ENCODE measurements at places on chromosomes 7 and 10.

DNA sequence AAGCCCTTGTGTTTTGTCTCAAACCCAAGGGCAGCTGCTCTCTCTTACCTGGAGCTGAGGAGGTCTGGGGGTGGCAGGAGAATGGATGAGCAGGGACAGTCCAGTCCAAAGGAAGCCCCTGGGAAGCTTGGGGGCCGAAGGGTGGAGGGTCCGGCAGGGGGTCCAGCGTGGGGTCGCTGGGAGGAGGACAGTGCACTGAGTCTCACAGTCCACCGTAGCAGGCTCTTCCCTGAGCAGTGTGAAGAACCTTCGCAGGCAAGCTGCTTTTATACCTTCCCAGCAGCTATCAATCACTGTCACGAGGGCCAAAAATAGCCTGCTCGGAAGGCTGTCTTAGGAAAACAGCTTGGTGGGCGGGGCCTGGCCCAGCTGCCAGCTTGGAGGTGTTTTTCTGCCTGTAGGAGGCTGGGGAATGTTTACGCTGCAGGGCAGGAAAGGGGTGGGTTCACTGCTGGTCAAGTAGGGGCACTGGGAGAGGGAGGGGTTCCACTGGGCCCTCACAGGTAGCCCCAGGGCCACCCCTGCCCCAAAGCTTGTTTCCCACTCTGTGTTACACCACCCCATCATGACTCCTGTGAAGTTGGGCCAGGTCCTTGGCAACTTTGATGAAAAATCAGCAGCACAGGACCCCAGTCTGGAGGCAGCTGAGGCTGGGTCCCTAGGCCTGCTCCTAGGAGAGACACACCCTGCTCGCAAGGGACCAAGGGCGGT is at the start of gene DEPP1:
DEPP1 (minus strand) TSS at position 240 of the 711 bp plus-strand sequence. CDS start 779 bp downstream, outside the sequence.
- peak; percentile 92 for DNase-seq

DNA sequence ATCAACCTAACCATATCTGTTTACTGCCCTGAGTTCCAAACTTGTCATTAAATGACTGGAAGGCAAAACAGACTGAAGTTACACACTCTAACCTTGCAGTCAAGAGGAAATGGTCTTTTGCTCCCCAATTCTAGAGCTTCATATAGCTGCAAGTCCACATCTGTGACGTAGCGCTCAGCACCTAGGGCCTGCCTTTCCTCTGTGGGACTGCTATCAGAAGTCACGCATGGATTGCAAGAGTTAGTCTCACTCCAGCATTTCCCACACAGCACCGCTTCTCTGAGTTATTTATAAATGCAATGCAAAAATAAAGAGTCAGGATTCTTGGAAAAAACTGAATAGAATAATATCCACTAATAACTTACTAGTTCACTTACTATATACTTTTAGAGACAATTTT is 96.9 kb downstream of the ELMO1 start:
- DNase-seq, result no peak

GRCh38 chr10:61286686-61287085 is 166.5 kb downstream of the TMEM26 start:
- no peak for DNase-seq

GRCh38 chr7:129465080-129465479 is 30.8 kb downstream of the STRIP2 start:
- DNase-seq, result no peak

DNA sequence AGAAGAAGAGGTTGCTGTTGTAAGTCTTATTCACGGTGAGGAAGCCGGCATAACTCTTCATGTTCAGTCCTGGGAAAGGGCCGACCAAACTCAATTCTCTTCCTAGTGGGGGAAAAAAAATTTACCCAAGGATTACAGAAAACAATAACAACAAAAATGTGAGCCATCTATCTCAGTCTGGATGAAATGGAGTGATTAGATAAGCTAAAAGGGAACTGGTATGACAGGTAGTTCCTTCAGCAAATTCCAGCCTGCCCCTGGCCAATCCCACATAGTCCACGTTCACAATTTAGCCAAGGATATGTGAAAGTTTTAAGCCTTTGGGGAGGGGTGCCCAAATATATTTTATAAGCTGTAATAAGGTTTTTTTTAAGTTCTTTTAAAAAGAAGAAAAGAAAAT is 33.6 kb downstream of the CPVL start:
- DNase-seq, result no peak

DNA sequence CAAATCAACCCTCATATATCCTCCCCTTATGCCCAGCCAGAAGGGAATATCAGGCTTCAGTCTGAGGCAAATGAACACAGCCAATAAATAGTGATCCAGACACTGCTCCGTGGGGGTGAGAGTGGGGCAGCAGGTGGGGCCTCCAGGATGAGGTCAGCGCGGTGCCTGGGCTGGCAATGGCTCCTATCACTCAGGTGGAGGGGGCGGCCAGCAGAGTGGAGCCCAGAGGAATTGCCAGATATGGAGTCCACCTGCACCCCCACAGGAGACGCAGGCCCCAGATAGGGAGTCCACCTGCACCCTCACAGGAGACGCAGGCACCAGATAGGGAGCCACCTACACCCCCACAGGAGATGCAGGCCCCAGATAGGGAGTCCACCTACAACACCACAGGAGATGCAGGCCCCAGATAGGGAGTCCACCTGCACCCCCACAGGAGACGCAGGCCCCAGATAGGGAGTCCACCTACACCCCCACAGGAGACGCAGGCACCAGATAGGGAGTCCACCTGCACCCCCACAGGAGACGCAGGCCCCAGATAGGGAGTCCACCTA is 78.0 kb upstream of the PPP2R2D start:
- peak; percentile 62 for DNase-seq

DNA sequence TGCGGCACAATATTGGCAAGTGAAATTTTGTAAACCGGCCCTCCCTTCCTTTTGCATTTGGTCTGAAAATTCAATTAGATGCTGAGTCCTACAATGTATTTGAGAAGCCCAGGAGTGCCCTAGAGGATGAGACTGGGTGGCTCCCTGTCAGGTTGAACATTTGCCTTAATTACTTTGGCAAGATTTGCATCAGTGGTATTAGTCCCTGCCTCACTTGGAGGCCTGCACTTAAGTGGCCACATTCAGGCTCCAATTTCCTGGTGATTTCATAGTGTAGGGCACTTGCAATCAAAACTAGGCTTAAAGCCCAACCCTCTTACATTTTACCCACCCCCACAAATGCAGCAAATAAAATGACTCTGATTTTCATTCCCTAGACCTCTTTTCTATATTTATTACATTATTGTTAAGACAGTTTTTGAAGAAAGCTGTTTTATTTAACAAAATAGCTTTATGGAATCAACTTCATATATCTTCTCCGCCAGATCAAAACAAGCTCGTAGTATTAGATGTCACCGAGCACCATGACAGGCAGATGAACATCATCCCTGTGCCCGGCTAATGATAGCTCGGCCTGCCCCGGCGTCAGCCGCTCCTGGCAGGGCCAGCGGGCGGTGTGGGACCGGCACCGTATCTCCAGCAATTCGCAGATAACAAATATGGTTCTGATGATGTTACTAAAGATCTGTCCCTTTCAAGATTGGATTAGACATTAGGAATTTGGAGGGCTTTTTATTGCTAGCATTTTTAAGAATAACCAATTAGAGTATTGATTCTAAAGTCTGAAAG is 73.6 kb downstream of the EGFR start:
- DNase-seq, result no peak

GRCh38 chr7:48140001-48140681 is 31.1 kb upstream of the ABCA13 start:
- no peak for DNase-seq

DNA sequence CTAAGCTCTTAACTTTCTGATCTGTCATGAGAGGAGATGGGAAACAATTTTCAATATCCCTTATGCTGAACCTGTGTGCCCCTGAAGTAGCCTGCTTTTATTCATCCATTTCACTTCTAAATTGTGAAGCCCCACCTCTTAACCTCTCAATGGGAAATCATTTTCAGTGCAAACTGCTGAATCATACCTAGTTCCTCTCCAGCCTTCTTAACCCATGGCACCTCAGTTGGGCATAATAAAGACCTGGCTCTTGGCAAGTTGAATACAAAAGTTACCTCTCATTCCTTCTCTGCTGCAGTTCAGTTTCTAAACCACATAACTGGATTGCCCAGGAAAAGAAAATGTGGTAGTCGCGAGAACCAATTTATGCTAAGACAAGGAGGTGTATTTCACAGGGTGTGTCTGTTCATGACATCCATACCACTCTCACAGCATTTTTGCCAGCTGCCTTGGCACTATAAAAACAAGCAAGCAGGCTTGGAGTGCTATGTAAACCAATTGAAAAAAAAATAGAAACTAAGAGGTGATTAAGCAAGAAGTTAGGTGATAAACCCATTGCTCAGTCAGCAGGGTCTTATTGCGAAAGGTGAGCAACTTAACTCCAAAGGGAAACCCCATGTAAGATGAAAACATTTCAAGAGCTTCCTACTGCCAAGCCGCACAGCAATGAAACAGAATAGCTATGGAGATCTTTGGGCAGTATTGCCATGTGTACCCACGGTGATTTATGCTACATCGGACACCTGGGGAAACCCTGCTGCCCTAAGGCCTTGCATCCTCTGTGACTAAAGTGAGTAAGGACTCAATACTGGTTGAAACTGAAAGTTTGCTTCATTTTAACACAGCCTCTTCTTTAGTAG is 57.0 kb upstream of the DKK1 start:
- no peak for DNase-seq

GRCh38 chr7:69597278-69598076 is 798 bp upstream of the AUTS2 start:
- DNase-seq, result peak; percentile 79

GRCh38 chr10:33381451-33382215 is 47.2 kb upstream of the NRP1 start:
- peak; percentile 65 for DNase-seq

GRCh38 chr7:122166740-122167139 is 22.7 kb upstream of the AASS start:
- DNase-seq, result no peak

DNA sequence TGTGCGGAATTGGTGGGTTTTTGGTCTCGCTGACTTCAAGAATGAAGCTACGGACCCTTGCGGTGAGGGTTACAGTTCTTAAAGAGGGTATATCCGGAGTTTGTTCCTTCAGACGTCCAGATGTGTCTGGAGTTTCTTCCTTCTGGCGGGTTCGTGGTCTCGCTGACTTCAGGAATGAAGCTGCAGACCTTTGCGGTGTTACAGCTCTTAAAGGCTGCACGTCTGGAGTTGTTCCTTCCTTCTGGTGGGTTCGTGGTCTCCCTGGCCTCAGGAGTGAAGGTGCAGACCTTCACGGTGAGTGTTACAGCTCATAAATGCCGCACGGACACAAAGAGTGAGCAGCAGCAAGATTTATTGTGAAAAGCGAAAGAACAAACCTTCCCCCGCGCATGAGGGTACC is 670.7 kb downstream of the CNTNAP2 start:
- no peak for DNase-seq

GRCh38 chr7:112009081-112009480 is 197.1 kb downstream of the DOCK4 start:
- no peak for DNase-seq

DNA sequence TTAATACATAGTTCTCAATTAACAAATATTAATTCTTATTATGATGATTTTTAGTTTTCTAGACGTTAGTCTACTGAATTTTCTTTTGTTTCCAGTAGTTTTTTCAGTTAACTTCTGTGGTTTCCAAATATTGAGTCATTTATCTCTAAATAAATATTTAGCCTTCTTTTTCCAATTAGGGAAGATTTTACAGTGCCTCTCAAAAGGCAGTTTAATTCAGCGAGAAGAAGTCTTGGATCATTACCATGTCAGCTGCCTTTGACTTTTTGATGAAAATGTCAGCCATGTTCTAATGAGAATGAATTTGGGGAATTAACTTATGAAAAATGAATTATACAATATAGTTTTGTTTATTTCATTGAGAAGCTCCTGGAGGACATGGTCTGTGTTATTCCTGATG is 90.0 kb downstream of the CDK14 start:
- DNase-seq, result no peak

DNA sequence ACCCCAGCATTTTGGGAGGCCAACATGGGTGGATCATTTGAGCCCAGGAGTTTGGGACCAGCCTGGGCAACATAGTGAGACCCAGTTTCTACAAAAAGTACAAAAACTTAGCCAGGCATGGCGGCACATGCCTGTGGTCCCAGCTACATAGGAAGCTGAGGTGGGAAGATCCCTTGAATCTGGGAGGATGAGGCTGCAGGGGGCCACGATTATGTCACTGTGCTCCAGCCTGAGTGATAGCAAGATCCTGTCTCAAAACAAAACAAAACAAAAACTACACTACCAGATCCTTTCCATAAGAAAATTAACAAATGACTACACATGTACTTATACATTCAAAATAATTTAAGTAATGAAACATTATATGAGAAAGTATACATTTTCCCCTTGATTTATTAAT is 116.4 kb upstream of the KLF6 start:
- DNase-seq, result no peak

- DNase-seq, result peak; percentile 84
These were observed at the start of gene HIPK2 for GRCh38 chr7:139777948-139778841. Gene HIPK2, minus strand, starts transcription at chr7:139777998. Its CDS starts 375 bp downstream, at chr7:139777623.

DNA sequence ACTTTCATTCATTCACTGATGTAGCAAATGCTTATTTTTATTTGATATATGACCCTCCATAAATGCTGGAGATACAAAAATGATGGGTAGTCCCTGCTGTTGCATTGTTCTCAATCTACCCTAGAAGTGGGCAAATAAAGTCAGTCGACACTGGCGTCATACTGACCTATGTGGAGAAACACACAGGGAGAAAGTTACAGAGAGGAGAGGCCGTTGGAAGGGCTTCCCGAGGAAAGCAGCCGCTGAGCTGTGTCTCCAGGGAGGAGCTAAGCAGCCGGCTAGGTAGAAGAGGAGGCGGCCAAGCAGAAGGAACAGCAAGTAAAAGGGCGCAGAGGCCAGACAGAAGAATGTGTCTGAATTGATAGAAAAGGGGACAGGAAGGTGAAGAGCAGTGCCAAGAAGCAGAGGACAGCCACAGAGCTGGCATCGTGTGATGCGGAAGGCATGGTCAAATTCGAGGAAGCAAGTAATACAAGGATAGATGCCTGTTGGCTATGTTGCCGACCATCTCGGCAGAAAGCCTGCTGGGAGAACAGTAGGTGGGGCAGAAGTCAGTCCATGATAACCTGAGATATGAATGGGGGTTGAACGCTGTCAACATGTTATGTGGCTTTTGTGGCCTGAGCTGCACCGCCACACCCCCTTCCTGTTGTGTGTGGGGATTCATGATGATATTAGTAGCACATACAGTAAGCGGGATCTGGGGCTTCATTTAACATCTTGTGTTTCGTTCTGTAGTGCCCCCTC is 25.9 kb downstream of the ST8SIA6 start:
- DNase-seq, result no peak

GRCh38 chr10:60236869-60237524 is 152.7 kb downstream of the ANK3 start:
- no peak for DNase-seq

- no peak for DNase-seq
These were observed 11.8 kb downstream of the BZW2 start for GRCh38 chr7:16657656-16658279.

DNA sequence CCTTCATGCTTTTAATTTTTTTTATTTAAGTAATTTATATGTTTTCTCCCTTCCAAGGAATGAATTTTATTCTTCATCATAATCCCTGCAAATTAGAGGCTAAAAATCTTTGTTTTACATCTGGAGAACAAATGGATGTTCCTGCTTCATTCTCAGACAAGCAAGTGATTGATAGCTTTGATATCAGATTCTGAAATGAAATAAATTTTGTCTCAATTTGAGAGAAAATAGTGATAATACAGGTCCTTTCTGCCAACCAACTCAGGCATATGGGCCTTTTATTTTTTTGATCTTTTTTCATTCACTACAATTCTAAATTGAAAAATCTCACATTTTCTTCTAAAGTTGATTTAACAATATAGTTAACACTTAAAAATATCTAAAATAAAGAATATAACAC is 427.1 kb downstream of the EXOC4 start:
- no peak for DNase-seq

GRCh38 chr10:101085846-101086245 is 24.1 kb downstream of the KAZALD1 start:
- no peak for DNase-seq
